ENCODE measurements at places on chromosomes 5 and 9.

DNA sequence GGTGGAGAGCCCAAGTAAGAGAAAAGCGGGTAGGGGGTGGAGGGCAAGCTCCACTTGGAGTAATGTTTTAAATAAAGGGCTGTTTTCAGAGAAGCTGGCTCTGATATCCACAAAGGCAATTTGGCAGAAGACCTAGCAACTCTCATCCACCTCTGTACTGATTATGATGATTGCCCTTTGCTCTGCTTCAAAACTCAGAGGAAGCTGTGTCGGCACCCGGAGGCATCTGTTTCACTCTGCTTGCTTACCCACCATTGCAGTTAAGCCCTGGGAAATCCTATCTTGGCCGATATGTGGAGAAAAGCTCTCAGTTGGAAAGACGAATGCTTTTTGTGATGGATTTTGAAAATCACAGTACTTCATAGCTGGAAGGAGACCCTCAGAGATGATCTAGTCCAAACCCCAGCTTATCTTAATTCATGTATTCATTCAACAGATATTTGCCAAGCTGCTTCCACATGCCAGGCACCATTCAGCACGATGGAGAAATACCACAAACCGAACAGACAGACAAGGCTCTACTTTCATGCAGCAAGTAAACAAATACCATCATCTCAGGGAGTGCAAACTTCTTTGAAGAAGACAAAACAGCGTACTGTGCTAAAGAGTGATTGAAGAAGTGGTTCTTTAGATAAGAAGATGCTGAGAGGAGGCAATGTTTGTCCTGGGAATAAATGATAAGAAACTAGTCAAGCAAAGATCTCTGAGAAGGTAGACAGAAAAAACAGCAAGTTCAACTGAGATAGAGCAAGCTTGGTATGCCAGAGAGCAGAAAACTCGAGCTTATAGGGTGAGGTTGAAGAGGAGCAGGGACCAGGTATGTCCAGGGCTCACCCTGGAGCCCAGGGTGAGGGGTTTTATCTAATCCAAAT is 140.4 kb upstream of the SPDL1 start:
- no peak for DNase-seq

GRCh38 chr9:96483733-96484390 is 33.9 kb downstream of the HABP4 start:
- DNase-seq: no peak

- no peak for DNase-seq
These were observed 764 bp downstream of the ANKRA2 start for GRCh38 chr5:73564675-73565074.

- no peak for DNase-seq
These were observed 91.8 kb upstream of the DPYSL3 start for GRCh38 chr5:147601652-147602051.

DNA sequence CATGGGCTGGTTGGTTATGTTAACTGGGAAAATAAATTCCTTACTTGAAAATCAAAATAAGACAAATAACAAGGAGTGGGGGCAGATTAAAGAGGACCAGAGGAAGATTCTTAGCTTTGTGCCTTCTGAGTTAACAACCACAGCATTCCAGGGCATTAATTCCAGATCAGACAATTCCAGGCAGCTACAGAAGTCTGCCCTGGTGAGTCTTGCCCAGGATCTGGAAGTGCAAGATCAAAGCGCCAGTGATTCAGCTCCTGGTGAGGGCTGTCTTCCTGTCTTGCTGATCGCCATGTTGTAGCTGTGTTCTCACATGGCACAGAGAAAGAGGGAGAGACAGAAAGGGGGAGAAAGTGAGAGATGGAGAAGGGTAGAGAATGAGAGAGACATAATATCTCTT is 65.6 kb downstream of the ANXA2R start:
- DNase-seq: no peak

DNA sequence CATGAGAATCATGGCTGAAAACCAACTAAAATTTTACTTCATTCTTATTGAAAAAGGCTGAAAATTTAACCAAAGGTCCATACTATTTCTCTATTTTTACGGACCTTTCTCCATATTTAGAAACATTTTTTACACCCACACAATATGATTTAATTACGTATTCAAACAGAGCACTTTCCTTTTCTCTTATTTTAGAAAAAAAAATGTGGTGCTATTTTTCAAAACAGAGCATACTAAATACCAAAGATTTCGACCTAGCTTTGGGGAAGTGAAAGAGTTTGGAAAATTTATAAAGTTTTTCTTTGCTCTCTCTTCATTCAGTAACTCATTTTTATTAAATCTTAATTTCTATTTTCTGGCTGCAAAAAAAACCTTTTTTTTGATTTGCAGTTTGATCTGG is 38.1 kb downstream of the RNF145 start:
- DNase-seq: no peak

DNA sequence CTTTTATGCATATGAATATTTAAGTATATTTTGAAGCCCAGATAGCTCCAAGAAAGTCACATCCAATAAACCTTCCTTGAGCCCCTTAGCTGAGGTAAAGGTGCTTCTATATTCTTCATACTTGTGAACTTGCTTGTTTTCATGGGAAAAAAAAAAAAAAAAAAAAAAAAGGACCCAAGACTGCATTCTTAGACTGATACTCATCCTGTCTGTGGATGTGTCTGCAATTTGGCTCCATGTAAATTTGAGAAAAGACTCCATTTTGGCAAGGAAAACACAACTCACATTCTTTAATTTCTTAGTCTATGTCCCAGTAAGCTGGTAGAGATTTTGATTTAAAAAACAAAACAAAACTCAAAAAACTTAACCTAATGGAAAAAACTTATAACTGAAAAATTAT is 238.3 kb downstream of the FBXL17 start:
- no peak for DNase-seq

- DNase-seq: no peak
These were observed 612.7 kb downstream of the TLR4 start for GRCh38 chr9:118316831-118317343.

- no peak for DNase-seq
These were observed 11.0 kb upstream of the TRAF1 start for GRCh38 chr9:120937596-120937995.

DNA sequence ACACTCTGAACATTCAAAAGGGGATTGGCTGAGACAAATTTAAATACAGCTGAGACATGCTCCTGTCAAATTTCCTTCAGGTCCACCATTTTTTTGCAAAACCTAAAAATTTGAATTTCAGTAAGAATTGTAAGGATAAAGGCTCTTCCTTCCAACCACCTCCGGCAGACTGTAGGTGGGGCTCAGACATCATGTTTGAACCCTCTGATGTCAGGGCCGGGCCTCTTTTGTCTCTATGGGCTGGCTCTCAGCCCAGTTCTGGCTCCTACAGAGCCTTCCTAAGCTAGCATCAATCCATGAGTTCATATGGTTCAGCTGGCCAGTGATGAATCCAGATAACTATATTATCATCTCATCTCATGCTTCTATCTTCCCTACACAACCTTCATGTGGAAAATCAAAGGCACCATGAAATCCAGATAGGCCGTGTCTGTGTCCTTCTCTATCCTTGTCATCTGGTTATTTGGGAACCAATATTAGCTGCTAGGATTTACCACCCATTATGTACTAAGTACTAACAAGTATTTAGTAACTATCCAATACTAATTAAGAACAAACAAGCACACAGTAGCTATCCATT is 44.2 kb downstream of the NIPSNAP3B start:
- DNase-seq: no peak

DNA sequence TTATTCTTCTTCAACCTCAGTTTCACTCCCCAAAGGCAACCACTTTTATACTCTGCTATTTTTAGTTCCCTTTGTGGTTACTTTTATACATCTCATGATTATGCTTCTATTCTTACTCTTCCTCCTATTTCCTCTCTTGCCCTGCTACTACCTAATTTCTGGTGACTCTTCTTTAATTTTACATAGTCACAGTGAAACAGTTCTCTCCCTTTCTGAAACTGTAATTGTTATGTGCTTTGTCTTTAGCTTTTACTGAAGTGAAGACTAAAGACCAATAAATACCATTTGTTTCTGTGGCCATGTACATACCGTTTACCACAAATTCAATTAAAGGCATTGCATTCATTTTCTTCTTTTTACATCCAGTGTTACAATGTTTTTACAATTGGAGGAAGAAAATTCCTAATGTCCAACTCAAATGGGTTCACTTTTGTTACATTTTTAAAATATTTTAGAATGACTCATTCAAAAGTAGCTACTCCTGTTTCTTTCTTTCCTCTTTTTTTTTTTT is 410.6 kb downstream of the PSAT1 start:
- DNase-seq: no peak

DNA sequence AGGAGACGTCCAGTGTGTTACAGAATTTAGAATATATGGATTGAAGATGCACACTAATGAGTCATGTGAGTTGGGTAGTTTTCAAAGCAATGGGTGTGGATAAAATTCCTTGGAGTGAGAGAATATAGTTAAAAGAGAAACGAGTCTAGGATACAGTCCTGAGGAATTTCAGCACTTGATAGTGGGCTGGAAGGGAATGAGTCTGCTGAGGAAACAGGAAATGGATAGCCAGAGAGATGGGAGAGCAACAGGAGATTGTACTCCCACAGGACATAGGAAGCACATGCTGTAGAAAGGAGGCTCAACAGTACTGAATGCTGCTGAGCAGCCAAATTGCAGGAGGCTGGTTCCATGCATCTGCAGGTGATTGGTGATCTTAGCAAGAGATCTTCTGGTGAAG is 68.1 kb downstream of the FBN2 start:
- DNase-seq: no peak

DNA sequence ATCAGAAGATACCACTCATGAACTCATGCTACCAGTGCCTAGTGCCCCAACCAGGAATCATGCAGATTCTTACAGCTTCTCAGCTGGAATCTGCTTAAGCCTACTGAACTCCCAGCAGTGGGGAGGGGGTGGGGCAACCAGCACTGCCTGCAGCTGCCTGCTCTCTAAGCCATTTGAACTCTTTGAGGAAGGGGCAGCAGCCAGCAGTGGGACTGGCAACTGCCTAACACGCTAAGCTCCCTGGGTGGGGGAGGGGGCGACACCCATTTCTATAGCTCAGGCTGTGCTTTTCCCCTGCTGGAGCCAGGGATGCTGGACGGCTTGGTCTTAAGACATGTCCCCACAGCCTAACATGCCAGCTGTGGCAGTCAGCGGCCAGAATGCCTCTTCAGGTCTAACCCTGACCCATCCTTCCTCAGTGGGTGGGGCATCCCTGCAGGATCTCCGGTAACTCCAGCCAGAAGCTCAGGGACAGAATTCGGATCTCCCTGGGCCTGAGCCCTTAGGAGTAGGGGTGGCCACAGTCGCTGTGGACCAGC is 889.7 kb downstream of the CDH9 start:
- DNase-seq: no peak

DNA sequence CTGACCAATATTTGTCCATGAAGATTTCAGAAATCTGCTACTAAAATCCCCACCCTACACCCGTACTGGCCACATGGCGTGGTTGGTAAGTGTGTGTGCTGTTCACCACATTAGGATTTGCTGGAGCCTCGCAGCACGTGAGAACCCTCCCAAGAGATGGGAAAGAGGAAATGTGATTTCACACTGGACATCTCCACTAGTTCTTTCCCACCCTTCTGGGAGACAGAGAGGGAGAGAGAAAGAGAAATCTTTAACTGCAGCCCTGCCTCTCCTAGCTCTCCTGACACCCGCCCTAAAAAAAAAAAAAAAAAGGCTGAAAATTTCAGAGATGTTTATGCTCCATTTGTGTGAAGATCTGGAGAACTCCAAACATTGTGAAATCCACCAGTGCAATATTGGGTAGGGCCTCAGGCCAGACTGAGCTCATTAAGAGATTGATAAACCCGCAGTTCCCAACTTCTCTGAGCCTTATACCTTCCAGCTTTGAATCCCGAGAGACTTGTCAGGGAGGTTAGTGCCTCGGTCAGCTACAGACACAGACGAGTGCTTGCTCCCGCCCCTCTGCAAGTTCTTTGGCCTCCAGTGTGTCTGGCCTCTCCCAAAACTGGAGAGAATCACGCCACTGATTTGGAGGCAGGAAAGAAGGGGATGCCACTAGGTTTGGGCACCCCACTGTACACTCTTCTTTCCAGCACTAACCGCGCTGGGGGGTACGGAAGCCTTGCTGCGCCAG is 1.9 kb downstream of the SPRY4 start:
- DNase-seq: no peak

GRCh38 chr5:107384256-107384655 is 286.5 kb downstream of the EFNA5 start:
- no peak for DNase-seq

DNA sequence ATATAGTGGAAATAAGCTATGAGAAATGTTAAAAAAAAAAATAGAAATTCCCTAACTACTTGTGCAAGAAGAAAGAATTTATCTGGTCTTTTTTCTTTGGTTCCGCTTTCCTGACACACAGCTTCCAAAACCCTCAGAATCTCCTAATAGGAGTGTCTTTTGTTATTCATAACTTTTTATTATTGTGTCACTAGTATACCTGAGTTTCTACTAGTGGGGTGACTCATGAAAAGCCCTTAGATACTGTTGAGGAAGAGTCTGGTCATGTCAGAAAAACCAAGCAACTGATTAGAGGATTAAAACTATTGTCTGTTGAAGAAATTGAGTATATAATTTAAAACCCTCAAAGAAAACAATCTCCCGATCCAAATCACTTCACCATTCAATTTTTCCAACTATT is 152.8 kb upstream of the IFNE start:
- no peak for DNase-seq

DNA sequence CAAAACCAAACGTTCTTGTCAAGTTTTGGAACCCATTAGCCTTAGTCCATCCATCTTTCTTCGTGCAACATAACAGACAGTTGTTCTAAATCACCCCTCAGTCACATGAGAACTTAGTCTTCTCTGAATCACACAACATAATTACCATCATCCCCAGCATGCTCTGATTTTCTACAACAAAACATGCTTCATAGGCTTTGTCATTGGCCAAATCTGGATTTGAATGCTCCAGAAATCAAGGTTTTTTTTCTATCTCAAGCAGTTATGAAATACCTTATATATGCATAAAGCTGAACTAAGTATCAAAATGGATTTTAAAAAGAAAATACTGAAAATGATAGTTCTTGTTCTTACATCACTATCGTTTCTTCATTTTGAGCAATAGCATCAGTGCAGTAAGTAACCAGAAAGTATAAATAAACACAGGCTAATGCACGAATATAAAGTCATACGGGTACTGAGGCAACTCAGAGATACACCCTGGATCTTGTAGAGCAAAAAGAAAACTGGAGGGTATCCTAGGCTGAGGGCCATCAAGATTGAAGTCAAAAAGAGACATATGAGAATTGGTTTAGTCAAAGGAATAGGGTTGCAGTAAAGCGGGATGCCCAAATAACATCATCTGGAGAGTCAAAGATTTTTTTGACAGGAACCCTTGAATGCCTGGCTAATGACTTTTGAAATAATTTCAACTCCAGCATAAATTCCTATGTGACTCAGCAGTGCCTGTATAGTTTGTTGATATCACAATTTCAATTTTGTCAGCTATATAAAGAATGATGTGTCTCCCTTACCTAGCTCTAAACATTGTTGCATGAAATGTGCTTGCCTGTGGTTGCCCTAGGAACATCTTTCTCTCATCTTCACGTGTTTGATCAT is 164.7 kb downstream of the ADAMTSL1 start:
- no peak for DNase-seq
